Fibroblast of skin of back (primary cell): ENCODE measurements at places on chromosomes 2 and 18.

GRCh38 chr2:142869461-142870106 lies 7.9 kb upstream of the KYNU start:
- DNase-seq: no peak

GRCh38 chr2:118800736-118801135 lies 46.7 kb downstream of the EN1 start:
- DNase-seq: peak; percentile 50

- DNase-seq: peak; percentile 68
Measured at GRCh38 chr2:225090746-225091145, 48.5 kb upstream of the DOCK10 start.

DNA sequence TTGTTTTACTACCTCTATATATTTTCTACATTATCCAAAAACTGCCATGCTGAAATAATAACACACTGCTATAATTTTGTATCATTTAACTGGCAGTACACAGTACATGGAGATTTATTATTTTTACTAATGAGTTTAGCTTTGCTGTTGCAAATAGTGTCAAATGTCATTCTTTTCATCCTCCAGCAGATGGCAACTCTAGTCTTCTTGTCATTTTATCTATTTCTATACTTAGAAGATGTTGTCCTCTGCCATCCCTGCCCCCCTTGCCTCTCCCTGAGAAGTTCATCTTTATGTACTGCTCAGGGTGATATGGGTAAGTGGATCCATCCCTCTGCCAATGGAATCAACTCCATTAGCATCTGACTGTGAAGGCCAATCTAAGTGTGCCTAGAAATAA lies 21.7 kb upstream of the LRRTM1 start:
- peak; percentile 54 for DNase-seq
